Lung microvascular endothelial cell (primary cell): ENCODE measurements at places on chromosomes 13 and 19.

DNA sequence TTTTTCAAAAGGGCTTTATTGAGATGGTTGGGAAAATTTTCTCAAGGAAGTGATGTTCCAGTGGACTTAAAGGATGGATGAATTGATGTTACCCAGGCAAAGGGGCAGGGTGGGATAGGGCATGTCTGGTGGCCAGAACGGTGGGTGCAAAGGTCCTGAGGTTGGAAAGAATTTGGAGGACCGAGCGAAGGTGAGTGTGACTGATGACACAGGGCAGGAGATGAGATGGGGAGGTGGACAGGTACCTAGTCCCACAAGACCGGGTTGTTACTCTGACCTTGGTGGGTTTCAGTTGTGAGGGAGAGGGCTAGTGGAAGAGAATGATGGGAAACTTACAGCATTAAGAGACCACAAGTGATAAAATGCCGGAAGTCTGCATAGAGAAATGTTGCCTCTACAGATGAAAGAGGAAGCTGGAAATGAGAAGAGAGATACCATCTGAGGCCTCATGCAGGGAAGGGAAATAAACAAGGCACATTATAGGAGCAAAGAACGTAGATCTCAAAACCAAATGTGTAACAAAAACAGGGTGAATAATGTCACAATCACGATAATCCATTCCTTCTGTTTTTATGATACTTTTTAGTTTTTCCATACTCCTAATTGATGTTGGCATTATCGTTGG is 4.5 kb downstream of the ADGRE1 start:
- DNase-seq, result no peak

GRCh38 chr13:41049480-41050440 is 11.5 kb upstream of the WBP4 start:
- DNase-seq, result peak; percentile 30

DNA sequence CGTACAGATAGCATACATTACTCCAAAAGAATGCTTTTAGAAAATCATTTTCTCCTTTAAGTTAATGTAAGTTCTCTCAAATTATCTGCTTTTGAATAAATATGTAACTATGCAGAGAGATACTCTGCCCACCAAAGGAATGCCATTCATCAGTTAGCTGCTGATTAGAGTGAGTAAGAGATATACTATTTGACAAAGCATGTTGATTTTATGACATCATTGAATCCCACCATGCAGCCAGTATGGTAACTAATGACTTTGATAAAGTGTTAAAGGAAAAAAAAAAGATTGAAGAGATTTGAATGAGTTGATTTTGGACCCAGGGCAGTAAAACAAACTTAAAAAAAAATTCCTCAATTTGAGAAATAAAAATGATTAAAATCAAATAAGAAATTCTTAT is 521.5 kb downstream of the SLITRK6 start:
- DNase-seq, result no peak

DNA sequence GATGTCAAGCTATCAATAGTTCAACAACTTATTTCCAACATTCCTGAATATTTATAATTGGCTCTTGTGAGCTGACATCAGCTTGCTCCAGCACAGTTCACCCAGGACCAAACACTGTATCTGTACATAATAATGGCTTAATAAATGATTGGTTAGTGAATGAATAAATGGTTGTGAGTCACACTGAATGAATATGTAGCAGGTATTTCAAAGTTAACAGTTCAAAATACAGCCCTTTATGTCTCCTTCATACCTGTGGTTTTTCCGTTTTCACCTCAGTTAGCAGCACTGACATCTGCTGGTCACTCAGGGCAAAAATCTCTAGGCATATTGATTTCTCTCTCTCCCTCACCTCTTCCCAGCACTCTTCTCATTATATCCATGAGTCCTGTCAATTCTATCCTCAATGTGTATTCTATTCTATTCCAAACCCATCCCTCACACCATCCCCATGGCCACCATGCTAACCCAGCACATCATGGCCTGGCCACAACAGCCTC is 76.3 kb downstream of the PEG3 start:
- DNase-seq, result no peak

DNA sequence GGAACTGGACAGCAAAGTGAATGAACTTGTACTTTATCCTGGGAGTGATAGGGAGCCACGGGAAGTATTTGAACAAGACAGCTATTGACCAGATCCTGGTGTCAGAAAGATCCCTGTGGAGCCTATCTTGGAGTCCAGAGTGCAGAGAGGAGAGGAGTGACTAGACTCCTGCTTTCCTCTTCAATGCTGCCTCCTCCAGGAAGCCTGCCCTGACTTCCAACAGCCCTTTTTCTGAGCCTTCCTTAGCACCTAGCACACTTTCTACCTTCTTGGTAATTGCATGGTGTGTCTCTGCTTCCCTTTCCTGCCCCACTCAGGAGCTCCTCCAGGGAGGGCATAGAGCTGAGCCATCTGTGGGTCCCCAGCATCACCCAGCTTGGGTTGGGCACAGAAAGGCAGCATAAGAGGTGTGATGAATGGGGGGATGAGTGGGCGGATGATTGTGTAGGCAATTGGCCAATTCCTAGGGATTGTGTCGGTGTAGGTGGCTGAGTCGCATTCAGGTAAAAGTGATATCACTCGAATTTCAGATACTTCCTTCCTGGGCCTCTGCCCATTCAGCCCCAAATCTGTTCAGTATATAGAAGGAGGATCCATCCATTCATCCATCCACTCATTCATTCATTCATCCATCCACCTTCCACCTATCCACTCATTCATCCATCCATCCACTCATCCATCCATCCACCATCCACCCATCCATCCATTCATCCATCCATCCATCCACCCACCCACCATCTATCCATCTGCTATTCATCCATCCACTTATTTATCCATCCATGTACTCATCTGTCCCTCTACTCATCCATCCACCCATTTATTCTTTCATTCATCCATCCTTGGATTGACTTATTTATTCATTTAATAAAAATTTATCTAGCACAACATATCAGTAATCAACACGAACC is 26.9 kb downstream of the CYP4F22 start:
- DNase-seq, result no peak

DNA sequence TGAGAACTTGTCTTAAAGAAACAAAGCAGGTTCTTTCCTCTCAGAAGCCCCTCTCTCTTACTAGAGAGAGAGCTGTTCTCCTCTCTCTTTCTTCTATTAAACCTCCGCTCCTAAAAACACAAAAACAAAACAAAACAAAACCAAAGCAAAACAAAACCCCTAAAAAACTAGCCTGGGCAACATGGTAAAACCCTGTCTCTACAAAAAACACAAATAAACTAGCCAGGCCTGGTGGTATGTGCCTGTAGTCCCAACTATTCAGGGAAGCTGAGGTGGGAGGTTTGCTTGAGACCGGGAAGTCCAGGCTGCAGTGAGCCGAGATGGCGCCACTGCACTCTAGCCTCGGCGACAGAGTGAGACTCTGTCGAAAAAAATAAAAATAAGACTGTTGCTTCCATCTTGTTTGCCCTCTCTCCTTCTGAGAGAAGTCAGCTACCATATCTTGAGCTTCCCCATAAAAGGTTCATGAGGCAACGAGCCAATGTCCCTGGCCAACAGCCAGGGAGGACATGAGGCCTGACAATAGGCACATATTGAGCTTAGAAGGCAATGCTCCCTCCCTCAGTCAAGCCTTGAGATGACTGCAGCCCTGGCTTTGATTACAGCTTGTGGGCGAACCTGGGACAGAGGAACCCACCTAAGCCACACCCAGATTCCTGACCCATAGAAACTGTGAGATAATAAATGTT is 17.5 kb upstream of the FLT3 start:
- DNase-seq, result peak; percentile 27

GRCh38 chr13:46172531-46172991 is 9.4 kb downstream of the LCP1 start:
- DNase-seq, result no peak

- DNase-seq, result peak; percentile 76
Measured at GRCh38 chr13:79869326-79869725, 388.4 kb downstream of the NDFIP2 start.

DNA sequence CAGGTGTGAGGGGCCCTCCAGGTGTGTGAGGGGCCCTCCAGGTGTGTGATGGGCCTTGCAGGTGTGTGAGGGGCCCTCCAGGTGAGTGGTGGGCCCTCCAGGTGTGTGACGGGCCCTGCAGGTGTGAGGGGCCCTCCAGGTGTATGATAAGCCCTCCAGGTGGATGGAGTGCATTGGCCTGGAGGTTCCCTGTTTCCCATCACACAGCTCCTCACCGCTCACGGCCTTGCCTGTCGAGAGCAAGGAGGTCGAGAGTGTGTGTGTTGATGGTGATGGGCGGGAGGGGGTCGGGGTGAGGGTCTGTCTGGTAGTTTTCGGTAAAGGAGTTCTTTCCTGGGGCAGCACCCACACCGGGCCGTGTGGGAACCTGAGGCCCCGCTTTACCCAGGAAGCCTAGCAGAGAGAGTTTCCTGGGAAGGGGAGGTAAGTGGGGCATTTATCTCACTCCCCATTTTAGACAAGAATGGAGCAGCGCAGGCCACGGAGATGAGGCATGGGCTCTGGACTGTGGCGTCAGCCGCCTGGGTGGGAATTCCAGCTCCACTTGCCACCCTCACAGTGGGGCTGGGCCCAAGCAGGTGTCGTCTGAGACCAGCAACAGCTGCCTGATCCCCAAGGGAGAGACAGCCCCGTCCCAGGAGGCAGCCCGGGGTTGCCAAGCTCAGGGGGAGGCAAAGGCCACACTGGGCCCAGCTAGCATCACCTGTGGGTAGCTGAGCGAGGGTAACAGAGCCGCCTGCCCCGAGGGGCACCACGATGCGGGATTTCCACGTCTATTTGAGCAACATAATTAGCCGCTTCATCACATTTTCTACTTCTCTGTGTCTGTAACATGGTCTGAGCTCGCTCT is 10.9 kb upstream of the GAS6 start:
- DNase-seq, result no peak

- no peak for DNase-seq
Measured at GRCh38 chr13:111123221-111123620, 8.1 kb downstream of the ARHGEF7 start.
